ENCODE measurements at places on chromosomes 13 and 19.

DNA sequence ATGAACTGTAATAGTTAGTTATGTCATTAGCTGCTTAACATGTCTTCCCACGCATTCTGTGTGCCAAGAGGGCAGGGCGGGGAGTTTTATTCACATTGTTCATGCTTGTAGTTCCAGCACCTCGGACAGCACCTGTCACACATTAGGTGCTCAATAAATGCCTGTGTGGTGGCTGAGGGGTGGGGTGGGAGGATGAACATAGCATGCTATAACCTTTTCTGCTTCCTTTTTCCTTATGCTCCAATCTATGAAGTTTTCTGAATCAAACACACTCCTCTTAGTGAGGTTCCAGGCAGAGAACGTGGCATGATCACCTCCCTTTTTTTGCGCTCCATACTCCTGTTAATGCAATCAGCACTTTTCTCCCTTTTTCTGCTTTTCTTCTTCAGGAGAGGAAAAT, 15.8 kb upstream of the PTPRS start:
- DNase-seq = no peak

DNA sequence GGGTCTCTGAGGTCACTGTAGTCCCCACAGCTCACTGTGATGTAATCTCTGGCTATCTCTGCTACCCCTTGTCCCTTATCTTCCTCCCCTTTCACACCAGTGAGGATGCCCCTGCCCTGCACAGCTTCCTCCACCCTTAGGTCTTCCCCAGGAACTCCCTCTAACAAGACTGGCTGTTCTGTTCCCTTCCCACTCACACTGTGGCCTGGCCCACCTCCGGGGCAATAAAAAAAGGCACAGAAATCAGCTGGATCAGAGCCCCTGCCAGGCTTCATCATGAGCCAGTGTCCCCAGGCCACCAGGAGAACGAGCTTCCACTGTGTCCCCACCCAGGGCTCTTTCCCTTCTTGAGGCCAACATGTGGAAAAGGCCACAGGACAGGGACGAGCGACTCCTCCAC, 4.6 kb downstream of the CEACAM3 start:
- no peak for DNase-seq

DNA sequence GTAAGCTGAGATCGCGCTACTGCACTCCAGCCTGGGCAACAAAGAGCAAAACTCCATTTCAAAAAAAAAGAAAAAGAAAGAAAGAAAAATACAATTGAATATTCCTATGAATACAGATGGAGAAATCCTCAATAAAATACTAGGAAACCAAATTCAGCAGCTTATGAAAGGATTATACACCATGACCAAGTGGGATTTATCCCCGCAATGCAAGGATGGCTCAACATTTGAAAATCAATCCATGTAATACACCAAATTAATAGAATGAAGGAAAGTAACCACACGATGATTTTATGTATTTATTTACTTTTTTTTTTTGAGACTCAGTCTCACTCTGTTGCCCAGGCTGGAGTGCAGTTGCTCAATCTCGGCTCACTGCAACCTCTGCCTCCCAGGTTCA, 19.5 kb upstream of the TM6SF2 start:
- no peak for DNase-seq

DNA sequence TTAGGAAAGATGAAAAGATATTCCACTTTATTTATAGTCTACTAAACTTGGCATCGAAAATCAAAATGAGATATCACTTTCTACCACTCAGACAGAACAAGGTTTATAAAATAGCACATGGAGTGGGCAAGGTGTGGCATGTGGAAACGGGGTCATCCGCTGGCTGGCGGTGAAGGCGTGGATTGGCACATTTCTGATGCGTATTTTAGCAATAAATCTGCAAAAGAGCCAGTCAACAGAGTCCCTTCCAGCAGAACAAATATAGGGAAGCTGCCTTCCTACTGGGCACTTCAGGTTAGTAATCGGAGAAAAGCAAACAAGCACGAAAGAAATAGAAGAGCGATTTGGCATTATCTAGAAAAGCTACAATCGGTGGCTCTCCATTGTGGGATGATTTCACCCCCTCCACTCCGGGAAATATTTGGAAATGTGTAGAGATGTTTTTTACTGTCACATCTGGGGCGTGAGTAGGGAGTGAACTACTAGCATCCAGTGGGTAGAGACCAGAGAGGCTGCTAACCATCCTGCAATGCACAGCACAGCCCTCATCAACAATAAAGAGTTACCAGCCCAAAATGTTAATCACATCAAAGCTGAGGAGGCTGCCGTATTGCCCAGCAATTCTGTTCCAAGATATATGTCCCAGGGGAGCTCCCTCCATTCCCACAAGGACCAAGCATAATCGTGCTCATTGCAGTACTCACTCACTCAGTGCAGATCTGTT, 116.1 kb upstream of the PEG3 start:
- no peak for DNase-seq

GRCh38 chr13:99741960-99742359, 229.6 kb downstream of the ZIC5 start:
- no peak for DNase-seq

DNA sequence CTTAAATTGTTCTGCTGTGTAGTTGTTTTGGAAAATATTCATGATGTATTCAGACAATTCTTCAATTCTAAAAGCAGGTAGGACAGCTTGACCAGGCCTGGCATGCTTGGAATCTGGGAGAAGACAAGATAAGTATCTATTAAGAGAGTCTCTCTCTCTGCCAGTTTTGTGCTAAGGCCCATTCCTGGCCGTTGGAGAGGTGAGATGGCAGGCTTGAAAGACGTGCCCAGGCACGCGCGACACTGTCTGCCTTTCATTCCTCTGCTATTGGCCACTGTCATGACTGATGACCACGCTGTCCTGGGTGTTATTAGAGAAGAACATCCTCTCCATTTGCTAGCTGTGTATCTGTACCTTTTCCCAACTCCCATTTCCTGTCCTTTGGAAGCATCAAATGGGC, 90.3 kb downstream of the LHFPL6 start:
- no peak for DNase-seq

GRCh38 chr19:41801792-41802211, 5.4 kb downstream of the CEACAM3 start:
- no peak for DNase-seq

- DNase-seq = peak; percentile 49
Observed at GRCh38 chr19:47598407-47599349, 10.3 kb upstream of the BICRA start.

DNA sequence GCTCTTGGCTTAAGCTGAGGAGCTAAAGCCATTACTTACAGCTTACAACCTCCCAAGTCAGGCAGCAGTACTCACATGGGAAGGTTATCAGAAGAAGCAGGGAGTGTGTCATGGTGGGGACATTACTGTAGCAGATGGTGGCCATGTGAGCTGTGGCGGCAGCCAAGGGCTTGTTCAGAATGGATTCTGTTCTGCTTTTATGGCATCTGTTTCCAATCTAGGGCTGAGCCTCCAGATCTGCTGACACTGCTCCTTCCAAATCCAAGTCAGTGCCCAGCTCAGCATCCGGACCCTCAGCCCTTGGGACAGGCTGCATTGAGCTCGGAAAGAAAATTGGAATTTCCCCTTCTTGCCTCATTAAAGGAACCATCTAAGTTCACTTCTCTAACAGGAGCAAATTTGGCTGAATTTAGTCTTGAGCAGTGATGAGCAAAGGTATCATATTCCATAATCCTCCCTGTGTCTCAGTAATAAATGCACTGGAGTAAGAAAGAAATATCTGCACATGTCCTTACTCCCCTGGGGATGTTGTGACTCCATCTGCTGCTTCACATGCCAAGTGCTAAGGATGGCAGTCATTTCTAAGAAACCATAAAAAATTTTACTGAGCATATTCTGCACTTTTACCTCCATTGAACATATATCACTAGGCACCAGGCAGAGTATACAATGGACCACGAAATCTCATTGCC, 73.9 kb downstream of the KCTD12 start:
- peak; percentile 59 for DNase-seq

- no peak for DNase-seq
Observed at GRCh38 chr13:59447846-59448620, 715.7 kb downstream of the DIAPH3 start.

- no peak for DNase-seq
Observed at GRCh38 chr13:44274771-44275205, 98.8 kb upstream of the SERP2 start.

DNA sequence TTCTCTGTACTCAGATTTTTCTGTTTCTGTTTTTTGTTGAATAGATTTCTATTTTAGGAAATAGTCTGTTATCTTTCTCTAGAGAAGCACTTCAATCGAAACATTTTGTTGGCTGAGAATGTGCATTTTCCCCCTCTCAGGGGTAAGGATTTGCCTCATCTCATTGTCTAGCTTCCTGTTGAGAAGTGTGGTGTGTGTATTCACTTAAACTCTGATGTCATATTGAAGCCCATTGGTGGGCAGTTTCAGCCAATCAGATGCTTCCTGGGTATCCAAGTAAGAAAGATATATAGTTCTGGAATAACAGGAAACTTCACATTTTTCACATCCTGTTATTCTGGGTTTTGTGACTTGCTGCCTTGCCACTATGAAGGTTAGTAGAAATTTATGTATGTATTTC, 87.6 kb downstream of the ARHGEF7 start:
- DNase-seq = peak; percentile 61

- DNase-seq = no peak
Observed at GRCh38 chr13:33081666-33082065, 65.4 kb downstream of the KL start.

GRCh38 chr19:41758846-41759245, 3.5 kb downstream of the CEACAM6 start:
- no peak for DNase-seq

DNA sequence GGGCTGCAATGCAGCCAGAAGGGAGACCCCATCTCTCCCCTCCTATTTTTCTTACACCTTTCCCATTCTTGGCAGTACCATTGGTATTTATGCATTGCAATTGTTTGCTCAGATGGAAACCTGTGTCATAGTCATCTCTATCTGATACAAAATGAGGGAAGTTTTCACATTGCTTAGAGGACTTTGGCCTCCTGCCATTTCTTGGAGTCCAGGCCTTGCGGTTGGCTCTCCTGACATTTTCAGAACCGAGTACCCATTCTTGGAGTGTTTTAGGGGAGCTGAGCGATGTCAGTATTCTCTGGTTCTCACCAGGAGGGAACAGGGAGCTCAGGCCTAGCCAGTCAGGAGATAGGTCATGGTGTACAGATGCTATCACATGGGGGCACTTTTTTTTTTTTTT, 1.5 kb downstream of the SIN3B start:
- no peak for DNase-seq

- DNase-seq = no peak
Observed at GRCh38 chr13:110850006-110850405, 64.9 kb downstream of the ANKRD10 start.

GRCh38 chr13:100140441-100140840, 51.5 kb downstream of the PCCA start:
- DNase-seq = no peak

DNA sequence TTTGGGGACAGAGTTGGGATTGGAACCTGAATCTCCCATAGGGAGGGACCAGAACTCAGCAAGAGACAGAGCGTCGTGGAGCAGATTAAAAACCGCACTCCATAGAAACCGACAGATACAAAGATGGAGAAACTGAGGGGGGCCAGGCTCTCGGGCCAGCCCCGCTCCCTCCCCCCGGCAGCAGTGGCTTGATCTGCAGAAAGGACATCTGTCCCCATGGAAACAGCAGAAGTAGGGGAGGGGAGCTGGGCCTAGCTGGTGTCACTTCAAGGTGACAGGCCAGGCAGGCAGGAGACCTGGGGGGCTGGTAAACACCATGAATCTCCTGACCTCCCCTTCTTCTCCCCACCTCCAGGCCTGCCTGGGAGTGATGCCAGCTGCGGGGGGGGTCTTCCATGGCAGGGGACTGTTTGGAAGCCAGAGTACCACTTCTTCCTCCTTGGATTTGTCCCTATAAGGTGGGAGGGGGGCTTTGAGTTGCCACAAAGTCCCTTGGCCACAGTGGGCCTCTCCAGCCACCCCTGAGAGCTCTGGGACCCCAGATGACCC, 10.9 kb downstream of the TMIGD2 start:
- DNase-seq = no peak

DNA sequence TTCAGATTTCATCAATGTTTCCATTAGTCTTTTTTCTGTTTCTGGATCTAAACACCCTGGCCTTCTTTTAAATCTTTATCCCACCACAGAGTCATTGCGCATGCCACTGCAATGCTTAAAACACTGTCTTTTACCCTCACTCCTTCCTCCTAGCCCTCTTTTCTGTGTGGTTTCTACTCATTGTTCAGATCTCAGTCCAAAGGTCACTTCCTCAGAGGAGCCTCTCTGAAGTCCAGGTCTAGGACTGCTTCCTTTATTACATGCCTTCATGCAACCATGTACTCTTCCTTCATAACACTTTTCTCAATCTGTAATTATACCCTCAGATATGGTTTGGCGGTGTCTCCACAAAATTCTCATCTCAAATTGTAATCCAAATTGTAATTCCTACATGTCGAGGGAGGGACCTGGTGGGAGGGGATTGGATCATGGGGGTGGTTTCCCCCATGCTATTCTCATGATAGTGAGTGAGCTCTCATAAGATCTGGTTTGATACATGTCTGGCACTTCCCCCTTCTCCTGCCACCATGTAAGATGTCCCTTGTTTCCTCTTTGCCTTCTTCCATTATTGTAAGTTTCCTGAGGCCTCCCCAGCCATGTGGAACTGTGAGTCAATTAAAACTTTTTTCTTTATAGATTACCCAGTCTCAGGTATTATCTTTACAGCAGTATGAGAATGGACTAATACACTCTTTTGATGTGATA, 808.9 kb downstream of the DIAPH3 start:
- DNase-seq = no peak

- no peak for DNase-seq
Observed at GRCh38 chr19:40332669-40333068, 15.5 kb downstream of the C19orf47 start.

- peak; percentile 74 for DNase-seq
Observed at GRCh38 chr19:19342086-19343015, 21.7 kb downstream of the MAU2 start.

GRCh38 chr19:53873773-53874605, 6.3 kb downstream of the MYADM start:
- DNase-seq = no peak

- no peak for DNase-seq
Observed at GRCh38 chr13:42794577-42795275, 13.3 kb downstream of the FAM216B start.

DNA sequence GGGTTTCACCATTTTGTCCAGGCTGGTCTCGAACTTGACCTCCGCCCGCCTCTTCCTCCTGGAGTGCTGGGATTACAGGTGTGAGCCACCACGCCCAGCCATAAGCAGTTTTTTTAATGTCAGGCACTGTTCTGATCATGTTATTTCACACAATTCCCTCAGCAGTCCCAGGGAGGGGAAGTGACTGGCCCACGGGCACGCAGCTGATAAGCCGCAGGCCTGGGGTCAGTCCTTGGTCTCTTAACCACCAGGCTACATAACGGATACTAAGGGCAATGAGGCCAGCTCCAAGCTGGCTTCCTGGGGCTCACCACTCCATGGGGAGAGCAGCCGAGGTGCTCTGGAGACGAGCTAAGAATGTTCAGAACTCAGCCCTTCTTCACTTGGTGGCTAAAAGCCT, 13.5 kb downstream of the BRSK1 start:
- DNase-seq = no peak

Data from testis (tissue), 5 donors.